ENCODE measurements at places on chromosomes 1 and 21.

DNA sequence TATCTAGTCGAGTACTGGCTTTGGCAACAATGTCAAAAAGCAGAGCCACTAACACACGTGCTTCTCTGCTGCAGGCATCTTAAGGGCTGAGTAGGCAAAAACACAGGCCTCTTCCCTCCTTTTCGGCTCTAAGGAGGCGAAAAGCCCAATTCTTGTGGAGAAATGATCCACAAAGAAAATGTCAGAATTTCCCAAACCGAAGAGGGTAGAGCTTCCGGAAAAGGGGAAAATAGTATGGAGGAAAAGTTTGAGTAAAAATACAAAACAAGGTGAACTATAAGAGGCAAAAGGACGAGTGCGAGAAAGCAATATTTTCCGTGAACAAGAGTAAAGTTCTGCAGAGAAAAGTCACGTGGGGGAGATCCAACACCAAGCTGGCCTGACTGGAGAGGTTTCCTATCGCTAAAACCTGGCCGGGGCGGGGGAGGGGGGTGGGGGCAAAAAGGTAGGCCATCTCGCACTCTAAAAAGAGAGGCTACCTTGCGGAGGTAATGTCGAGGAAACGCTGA, 551 bp downstream of the ZRANB2 start:
- DNase-seq = no peak

GRCh38 chr21:41210426-41211059, 42.6 kb downstream of the BACE2 start:
- DNase-seq = no peak

DNA sequence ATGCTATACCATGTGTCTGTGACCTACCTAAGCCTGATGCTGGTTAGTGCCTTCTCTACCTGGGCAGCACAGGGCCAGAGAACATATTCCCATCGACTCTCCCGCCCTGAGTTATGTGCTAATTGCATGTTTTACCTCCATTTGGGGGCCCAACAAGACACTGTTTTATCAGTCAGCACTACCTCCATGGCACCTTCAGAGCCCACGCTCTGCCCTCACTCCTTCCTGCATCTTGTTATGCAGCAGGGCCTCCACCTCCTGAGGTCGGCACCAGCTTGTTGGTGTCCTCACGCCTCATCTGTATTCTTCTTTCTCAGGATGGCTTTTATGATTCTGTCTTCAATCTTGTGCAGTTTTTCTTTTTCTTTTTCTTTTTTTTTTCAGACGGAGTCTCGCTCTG, 11.9 kb downstream of the WNT9A start:
- no peak for DNase-seq

DNA sequence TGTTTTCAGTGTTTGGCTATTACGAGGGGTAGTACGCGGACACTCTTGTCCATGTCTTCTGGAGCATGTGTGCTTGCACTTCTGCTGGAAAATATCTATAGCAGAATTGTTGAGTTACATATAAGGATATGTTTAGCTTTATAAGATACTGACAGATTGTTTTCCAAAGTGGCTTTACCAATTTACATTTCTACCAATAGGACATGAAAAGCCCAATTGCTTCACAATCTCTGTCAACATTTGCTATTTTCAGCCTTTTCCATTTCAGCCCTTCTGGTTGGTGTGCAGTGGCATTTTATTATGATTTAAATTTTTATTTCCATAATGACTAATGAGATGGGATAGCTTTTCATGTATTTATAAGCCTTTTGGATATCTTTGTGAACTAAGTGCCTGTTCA, 6.3 kb upstream of the ANGPTL7 start:
- DNase-seq = no peak

DNA sequence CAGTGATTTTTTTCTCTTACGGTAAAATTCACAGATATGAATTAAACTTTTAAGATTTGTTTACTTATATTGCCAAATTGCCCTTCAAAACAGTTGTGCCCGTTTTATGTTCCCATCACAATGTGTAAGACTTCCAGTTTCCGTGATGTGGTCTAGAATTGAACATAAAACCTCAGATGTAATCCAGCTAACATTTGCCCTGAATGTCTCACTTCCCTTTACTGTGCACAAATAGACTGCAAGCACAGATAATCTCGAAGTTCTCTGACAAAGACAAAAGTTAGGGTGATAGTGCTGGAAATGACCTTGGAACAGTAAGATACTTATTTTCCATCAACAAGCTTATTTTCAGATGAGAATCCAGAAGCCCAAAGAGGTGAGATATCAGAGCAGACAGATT, 177.5 kb downstream of the ZZZ3 start:
- DNase-seq = no peak

- no peak for DNase-seq
Measured at GRCh38 chr21:46080171-46081021, 17.5 kb upstream of the COL6A2 start.

DNA sequence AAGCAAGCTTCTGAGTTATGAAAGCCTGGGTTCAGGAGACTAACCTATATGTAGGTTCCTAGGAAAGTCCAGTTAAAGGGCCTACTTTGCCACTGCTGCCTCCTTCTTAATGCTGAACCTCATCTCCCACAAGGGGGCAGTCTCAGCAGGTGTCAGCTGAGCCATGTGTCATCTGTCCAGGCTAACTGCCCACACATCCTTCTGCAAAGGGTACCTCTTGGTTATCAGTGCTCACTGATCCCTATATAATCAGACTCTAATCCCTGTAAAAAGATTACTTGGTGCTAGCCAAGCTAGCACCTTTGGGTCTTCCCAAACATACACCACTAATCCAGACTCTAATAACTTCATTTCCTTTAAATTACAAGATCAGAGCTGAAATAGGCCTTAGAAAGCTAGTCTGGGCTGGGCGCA, 9.0 kb downstream of the PRDX1 start:
- peak; percentile 70 for DNase-seq

DNA sequence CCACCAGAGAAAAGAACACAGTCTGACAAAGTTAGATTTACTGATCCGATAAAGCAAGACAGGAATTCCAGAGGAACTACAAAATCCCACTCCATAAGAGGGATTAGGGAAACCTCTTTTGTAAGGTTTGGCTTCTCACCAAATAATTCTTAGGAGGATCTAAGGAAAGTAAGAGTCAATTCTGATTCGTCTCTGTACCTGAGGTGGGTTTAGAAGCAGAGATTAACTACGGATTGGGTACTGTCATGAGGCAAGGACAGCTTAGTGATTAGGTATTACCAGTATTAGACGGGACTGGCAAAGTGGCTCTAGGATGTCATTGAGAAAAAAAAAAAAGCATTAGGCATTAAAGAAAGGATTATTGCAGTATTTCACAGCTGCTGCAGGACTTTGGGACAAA, 371.7 kb upstream of the BRINP3 start:
- no peak for DNase-seq

DNA sequence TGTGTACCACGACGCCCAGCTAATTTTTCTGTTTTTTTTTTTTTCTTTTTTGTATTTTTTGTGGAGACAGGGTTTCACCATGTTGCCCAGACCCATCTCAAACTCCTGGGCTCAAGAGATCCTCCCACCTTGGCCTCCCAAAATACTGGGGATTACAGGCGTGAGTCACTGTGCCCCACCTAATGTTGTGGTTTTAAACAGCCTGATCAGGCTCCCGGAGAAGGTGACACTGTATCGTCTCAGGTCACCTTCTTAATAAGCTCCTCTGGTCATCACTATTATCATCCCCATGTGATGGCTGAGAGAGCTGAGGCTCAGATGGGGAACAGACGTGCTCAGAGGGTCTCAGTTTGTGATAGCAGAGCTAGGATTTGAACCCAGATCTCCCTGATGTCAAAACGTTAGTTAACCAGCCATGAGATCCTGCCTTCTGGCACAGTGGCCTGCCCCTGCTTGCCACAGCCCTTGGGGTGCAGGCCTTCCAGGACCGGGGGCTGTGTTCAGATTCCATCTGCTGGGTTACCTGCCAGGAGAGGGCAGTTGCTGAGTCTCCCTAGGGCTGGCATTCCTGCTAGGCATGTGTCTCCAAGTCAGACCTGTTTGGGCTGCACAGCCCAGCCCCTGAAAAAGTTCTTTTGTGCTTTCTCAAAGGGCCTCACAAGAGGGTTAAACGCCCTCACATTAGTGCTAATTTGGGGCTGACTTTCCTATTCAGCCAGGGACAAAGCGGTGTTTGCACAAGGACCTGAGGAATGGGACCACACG, 32.7 kb upstream of the GRHL3 start:
- DNase-seq = no peak

DNA sequence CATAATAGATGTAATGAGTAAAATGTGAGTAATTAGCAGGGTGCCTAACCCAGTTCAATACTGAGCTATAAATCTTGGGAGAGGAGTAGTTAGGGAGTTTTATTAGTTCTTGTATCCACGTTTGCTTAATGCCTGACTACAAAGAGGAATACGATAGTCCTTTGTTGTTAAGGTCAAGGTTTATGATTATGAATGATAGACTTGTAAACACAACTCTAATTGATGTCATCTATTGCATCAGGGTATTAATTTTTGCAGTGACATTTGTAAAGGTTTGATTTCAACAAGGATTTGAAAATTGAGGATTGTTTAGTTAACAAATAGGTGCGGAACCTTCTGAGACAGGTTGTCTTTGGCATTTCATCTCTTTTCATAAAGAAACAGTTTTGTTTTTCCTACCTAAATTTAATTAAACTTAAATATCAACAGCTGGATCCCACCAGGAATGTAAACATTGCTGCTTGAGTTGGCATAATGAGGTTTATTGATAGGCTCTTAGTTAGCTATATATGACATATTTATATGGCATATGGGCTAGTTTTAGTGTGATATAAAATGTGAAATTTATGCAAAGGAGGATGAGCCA, 9.7 kb downstream of the SOAT1 start:
- DNase-seq = no peak

- DNase-seq = no peak
Measured at GRCh38 chr1:223456747-223457146, 63.5 kb downstream of the CCDC185 start.

DNA sequence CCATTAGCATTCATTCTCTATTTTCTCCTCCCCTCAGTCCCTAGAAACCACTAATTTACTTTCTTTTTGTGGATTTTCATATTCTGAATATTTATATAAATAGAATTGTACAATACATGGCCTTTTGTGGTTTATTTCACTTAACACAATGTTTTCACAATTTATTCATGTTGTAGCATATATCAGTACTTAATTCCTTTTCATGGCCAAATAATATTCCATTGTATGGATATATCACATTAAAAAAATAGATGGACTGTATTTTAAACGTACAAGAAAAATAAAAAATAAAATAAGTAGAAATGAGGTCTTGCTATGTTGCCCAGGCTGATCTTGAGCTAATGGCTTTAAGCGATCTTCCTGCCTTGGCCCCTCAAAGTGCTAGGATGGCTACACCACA, 25.0 kb downstream of the SCP2 start:
- no peak for DNase-seq

GRCh38 chr1:159211331-159212136, 6.9 kb downstream of the ACKR1 start:
- DNase-seq = peak; percentile 77

- no peak for DNase-seq
Measured at GRCh38 chr1:167641786-167642500, 11.9 kb downstream of the RCSD1 start.

GRCh38 chr1:64934878-64935275, 31.5 kb downstream of the JAK1 start:
- DNase-seq = no peak

GRCh38 chr1:203038217-203038741, 12.0 kb downstream of the PPFIA4 start:
- no peak for DNase-seq

- no peak for DNase-seq
Measured at GRCh38 chr21:25637851-25638659, 1.0 kb upstream of the JAM2 start.

DNA sequence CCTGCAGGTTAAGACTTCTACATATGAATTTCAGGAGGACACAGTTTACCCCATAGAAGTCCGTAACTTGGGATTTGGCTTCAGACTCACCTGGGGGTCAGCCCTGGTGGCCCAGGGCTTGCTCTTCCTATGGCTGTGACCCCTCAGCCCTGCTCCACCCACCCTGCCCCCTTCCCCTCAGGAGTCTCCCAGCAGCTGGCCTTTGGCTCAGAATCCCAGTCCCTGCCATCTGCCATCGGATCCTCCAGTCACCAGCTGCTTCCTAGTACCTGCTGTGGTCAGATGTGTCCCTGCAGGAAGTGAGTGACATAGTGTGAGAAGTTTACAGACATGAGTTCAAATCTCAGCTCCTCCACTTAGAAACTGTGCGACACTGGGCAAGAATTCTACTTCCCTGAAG, 332.6 kb downstream of the NPHP4 start:
- no peak for DNase-seq

DNA sequence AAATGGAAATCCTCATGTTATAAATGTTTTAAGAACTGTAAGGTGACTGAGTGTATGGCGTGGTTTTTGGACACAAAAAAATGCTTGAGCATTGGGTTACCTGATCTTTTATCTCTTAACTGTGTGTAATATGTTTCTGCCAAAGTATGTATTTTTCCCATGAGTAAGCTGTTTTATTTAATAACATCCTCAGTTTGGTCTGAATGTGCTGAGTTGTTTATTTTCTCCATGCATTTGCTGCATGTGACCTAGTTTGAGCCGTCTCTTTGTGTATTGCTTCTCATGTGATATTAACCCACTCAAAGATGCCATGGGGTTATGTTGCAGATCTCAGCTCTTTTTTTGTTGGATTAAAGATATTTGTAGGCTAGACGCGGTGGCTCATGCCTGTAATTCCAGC, 6.1 kb upstream of the LYPLA2 start:
- no peak for DNase-seq

- no peak for DNase-seq
Measured at GRCh38 chr1:186812570-186812969, 16.2 kb upstream of the PLA2G4A start.

DNA sequence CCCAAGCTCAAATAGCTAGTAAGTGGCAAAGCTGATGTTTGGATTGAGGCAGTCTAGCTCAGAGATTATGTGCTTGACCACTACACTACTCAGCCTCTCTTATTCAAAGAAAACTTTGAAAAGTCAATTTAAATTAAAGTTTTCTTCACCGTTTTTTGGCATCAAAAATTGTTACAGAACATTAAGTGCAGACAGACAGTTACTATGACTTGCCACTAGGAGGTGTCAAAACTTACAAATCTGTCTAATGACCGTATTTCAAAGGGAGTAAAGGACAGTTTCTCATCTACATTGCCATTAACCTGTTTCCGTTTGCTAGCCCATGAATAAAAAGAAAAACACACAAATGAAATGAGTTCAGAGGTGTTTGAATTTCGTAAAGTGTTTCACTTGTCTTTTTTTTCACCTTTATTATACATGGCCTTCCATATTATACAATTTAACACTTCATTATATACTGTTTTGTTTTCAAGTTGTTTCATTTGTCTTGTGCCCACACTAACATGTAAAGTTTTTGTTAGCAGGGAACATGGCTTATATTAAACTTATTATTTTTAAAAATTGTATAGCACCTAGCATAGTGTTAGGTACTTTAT, 57.4 kb upstream of the MTF2 start:
- DNase-seq = no peak

DNA sequence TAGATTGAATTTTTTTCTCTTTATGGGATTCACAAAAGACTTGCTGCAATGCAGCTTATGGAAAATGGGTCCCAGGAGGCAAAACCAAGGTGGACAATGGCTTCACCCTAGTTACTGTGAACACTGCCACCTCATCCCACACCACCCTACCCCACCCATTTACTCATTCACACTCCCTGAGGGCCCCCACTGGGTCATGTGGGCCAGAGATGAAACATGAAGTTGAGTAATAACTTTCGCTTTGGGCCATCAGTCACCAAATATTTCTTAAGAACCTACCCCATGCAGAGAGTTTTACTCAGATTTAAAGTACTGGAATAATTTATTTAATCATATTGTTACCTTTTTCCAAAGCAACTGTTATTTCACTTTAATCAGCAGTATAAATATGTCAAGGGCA, 191.8 kb downstream of the TPR start:
- DNase-seq = peak; percentile 45

- no peak for DNase-seq
Measured at GRCh38 chr1:175823406-175823805, 80.0 kb upstream of the TNR start.

All from stimulated activated CD8-positive, alpha-beta memory T cell treated with anti-CD3 and anti-CD28 coated beads, Interleukin-4, amount 100 ng/mL, for 48 hours (primary cell).